Stimulated activated CD4-positive, alpha-beta T cell treated with anti-CD3 and anti-CD28 coated beads, Interleukin-2, amount 100 ng/mL, for 4 hours (primary cell): ENCODE measurements at places on chromosomes 7 and 10.

GRCh38 chr10:132396494-132397035, 435 bp upstream of the PWWP2B start:
- DNase-seq, result no peak

DNA sequence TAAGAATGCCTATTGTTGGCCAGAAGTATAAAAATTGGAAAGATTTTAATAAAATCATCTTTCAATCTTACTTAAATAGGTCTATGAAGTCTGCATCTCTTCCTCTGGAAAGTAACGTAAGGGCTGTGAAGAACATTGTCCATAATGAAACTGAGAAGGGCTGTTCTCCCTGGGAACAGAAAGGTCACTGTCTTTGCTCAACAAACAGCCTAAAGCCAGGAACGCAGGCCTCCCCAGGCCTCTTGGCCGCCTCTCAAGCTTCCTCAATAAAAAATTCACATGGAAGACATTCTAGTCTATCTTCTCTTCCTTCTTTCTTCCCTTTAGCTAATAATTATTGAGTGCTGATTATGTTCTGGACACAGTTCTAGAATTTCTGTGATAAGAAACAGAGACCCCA, 9.1 kb upstream of the IDI2 start:
- DNase-seq, result no peak

- no peak for DNase-seq
Observed at GRCh38 chr7:101015626-101016025, 4.3 kb upstream of the MUC17 start.

- DNase-seq, result no peak
Observed at GRCh38 chr7:39428221-39428620, 138.0 kb upstream of the YAE1 start.

DNA sequence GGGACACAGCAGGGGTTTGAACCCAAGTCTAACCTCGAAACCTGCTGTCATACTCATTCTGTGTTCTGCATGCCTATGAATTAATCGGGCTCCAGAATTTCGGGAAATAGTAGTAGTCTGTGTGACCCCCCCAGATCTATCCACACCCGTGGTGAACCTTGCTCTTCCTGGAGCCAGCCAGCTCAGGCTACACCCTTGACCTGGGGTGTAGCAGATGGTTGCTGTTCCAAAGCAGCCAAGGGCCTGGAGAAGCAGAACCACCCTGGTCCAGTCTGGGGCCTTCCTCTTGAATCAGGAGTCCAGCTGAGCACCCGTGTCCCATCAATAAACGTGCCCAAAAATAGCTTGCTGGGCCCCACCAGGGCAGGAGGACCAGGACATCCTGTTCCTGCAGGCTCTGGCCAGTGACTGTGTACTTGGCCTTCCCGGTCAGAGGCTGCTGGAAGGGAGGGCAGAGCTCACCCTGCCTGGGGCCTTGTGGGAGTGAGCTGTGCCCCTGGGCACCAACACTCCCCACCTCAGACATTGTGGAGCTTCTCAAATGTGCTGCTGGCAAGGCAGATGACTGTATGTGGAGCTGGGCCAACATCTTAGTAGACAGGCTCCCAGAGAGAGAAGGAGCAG, 101.2 kb upstream of the ZNF716 start:
- DNase-seq, result no peak

DNA sequence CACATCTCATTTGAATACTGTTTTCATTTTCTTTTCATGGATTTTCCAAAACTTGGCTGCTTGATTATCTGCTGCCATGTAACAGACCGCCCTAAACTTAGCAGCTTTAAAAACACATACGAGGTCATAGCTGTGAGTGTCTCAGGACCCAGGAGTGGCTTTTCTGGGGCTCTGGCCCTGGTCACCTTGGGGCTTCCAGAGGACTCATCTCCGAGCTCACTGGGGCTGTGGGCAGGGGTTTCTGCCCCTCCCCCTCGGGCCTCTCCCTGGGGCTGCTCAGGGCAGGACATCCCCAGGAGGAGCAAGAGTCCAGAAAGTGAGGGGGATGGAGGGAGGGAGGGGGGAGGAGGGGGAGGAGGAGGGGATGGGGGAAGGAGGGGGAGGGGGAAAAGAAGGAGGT, 77.0 kb downstream of the NKX6-2 start:
- no peak for DNase-seq

DNA sequence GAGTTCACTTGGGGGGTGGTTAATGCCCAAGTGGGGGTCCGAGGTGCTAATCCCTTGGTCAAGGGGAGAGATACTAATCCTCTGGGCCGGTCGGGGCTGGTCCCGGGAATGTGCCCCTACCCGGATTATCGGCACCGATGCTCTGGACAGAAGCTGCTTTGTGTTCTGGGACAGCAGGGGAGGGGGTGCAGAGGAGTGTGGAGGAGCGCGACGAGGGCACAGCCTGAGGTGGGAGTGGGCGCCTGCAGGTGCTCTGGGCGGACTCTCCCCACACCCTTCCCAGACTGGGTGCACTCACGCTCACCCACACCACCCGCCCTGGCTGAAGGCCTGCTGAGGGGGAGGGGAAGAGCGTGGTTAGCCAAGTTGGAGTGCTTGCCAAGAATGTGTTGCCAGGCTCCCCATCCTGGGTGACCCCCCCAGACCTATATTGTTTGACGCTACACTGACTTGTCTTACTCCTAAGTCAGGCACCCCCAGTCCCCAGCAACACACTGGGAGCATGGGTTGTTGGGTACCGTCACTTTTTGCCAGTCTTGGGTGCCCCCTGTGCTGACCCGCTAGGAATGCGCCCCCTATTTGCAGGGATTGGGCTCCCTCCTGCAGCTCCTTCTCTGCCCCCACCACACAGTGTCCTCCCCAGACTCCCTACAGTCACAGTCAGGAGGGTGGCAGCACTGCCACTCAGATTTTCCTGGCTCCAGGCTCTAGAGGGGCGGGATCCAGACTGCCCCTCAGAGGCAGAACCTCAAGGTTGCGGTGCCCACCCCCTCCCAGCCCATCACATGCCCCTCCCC, 1.2 kb downstream of the SLC4A2 start:
- no peak for DNase-seq

DNA sequence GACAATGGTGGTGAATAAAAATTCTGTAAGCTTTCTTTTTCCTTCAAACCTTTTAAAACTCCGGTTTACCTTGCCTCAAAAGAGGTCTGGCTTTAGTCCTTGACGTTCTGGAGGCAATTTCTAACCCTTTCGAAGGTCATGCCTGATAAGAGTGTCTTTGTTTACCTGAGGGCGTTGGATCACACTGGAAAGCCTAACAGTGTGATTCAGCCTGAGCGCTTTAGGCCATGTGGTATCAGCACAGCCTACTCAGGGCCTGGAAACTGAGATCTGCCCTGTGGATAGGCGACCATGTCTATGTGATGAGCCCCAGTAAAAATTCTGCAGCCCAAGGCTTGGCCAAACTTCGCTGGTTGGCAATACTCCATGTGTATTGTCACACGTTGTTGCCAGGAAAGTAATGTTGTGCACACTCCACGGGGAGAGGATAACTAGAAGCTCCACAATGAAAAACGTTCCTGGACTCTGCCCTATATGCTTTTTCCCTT, 10.7 kb downstream of the CCDC6 start:
- DNase-seq, result no peak

DNA sequence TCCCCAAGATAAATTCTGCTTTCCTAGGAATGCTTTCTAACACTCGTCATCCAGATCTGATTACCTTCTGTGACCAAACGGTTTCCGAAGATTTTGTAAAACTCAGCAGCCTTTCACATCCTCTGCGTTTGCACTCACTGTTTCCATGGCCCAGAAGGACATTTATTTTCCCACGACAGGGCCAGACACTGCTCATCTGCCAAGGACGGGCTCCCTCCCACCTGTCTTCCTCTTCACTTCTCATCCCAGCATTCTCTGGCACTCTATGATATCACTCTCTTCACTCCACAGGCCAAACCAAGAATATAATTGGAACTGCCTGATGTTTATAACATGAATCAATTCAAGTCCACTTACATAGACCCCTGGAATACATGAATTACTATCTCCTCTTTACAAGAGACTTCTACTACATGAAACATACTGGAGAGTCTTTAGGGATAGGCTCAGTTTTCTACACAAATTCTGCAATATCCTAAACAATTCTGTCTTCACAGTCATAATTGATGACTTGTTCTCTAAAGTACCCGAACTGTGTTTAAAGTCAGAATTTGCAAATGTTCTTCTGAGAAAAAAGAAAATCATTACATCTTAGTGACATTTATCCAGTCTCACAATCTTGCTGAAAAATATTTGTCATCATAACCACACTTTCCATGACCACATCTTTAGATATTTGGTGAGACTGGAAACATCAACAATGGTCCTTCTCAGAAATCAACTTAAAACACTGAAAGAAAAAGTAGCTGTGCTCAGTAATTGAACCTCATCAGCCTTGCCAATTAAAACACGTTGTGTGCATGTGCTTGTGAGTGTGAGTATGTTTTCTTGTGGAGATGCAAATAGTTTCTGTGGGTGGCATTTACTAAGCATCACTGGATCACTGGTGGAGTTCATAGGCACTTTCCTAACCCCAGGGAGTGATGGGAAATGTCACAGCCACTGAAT, 79.5 kb upstream of the PRSS58 start:
- no peak for DNase-seq

DNA sequence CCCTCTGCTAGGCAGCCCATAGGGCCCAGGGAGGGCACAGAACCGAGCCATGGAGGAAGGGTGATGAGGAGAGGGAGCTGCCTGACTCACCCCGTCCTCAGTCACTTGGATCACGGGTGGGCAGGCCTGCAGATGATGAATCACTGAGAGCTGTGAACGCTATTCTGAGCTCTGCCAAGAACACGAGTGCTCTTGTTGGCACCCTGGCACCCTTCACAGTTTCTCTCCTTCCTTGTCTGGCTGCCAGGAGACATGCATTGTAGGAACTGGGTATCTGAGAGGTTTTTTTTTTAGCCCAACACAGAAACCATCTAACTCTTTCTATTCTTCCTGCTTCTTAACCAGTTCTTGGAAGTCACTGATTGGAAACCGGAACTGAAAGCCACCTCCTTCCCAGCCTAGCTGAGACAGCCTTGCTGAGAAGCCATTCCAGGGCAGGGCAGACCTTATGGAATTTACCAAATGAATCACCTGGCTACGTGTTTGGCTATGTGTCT, 82.1 kb downstream of the SLC37A3 start:
- DNase-seq, result no peak

GRCh38 chr7:112132051-112132694, 74.0 kb downstream of the DOCK4 start:
- no peak for DNase-seq

DNA sequence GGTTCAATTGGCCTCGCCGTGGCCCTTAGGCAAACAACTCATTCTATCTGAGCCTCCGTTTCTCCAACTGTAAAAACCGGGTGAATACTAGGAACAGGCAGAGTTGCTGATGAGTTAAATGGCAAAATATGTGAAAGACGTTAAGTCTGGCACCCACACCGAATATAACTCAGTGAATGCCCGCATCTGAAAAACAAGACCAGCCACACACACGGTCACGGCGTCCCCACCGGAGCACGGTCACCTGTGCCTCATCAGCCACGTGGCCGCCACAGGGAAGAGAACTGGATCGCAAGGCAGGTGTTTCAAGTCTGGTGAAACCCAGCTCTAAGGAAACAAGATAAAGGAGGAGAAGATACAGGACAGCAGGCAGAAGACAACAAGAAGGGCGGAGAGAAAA, 20.4 kb downstream of the PRKAG2 start:
- no peak for DNase-seq

DNA sequence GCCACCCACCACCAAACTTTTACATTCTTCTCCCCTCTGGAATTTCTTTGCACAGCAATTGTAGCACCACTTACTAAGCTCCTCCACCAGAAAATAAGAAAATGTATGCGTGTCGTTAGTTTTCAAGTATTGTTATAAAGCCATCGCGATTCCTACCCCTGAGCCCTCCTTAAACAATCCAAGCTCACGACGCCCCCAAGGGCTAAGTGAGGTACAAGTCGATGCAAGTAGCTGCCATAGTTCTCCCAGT, 1.3 kb downstream of the FRAT2 start:
- DNase-seq, result no peak

DNA sequence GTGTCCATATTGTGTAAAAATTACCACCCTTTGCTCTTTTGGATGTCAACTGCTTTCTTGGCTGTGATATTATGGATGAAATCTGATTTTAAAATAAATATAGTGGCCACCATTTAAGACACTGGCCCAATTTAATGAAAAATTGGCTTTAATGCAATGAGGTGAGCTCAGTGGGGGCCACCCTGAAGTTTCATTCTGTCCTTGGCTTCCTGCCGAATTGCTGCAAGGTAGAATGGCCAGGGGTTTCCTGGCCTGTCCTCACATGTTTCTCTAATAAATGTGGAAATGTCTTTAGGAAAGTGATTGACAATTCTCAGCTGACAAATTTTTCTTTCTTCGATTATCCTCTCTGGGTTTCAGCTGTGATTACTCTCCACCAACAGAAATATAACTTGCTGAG, 36.0 kb downstream of the DYNC1I1 start:
- no peak for DNase-seq

DNA sequence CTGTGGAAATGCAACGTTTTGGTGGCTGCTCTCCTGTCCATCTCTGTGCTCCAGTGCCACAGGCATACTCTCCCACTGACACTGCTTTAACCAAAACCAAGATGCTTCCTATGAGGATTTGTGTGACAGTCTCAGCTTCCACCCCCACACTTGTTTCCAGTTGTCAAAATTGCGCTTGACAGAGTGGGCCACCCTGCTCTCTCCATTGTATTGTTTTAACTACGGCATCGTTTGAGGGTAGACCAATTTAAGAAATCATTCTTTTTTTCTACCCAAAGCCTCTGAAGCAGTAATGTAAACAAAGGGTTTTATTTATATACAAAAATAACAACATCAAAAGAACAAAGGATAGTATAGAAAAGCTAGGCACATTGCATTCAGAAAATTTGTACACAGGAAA, 178.0 kb downstream of the INHBA start:
- DNase-seq, result no peak

DNA sequence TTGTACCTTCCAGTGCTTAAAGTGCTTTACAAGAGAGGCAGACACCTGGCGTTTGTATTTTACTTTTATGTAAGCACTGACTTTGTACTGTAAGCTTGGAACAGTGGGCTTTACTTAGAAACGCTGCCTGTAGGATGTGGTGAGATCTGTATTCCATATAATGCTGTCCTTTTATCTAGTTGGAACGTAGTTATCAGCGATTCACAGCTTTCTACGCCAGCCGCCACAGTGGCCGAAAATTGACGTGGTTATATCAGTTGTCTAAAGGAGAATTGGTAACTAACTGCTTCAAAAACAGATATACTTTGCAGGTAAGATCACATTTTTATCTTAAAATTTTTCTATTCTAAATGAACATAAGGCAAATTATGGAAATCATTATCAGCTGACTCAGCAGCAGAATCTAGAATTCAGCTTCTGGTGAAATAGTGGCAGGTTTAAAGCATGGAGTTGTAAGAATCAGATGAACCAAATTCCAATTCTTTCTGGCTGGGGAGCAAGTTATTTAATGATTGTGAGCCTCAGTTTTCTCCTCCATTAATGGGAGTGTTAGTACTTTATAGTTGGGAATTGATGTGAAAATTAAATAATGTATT, 91.5 kb downstream of the CUL1 start:
- DNase-seq, result no peak
